ENCODE measurements at places on chromosomes 13 and 19.

GRCh38 chr13:77349365-77349764 lies 22.5 kb upstream of the MYCBP2 start:
- DNase-seq: no peak

DNA sequence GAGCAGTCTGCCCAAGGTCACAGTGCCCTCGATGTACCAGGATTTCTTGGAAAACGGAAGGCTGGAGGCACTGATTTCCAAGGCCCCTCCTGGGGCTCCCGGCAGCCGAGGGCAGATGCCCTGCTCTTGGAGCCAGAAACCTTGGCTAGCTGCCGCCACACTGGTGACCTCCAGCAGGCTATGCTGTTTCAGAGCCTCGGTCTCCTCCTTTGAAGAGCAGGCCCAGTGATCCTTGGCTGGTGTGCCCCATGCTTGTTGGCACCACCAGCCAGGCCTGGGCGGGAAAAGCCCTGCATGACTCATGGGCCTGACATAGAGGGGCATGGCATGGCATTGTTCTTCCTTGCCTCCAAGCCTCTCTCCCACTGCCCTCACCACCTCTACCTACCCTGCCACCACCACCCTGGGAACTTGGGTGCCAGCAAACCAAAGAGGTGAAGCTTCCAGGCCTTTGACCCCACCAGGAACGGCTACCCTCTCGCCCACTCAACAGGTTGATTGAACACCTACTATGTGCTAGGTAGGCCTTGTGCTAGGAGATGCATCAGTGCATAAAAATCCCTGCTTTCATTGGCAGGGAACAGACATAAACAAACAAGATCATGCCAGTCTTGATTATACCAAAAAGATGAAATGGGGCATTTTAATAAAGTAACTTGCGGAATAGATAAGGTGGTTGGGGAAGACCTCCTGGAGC lies 1.6 kb upstream of the CLEC11A start:
- DNase-seq: no peak

DNA sequence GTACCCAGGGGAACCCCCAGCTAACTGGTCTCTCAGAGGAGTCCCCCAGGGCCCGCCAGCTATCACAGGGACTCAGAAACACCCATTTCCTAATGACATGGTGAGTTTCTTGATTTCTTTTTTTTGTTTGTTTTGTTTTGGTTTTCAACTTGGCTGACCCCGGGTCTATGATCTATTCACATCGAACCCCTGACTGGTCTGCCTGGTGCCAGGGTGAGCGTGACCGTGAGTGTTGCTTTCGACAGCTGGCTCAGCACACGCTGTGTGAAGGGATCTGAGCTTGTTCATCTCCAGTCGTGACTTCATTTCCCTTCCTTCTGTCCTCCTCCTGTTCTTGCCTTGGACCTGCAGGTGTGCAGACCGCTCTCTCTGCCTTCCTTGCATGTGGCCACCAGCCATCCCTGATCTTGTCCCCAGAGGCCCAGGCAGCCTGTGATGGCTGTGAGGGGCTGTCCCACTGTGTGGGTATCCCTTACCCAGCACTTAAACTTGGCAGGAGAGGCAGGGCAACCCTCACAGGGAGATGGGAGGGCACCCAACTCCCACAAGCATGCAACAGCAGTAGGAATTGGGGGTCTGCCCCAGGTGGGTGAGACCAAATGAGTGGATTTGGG lies 26.2 kb downstream of the TMEM161A start:
- DNase-seq: no peak

- DNase-seq: no peak
These were observed 279.7 kb downstream of the FGF14 start for GRCh38 chr13:102122147-102122546.

DNA sequence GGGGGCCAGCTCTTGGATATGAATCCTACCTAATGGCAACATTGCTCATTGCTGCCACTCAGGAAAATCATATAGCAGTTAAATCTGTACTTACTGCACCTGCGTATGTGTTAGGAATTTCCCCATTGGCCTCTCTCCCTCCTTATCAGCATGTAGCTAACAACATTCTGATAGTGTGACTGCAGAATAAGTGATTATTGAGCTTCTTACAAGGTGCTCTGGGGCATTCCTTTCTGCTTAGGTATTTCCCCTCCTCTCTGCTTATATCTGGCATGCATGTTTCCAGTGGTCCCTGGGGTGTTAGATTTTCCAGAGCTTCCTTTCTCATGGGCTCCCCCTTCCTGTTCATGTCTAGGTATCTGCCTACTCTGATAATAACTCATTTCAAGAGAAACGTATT lies 414.1 kb upstream of the SLITRK1 start:
- DNase-seq: no peak

DNA sequence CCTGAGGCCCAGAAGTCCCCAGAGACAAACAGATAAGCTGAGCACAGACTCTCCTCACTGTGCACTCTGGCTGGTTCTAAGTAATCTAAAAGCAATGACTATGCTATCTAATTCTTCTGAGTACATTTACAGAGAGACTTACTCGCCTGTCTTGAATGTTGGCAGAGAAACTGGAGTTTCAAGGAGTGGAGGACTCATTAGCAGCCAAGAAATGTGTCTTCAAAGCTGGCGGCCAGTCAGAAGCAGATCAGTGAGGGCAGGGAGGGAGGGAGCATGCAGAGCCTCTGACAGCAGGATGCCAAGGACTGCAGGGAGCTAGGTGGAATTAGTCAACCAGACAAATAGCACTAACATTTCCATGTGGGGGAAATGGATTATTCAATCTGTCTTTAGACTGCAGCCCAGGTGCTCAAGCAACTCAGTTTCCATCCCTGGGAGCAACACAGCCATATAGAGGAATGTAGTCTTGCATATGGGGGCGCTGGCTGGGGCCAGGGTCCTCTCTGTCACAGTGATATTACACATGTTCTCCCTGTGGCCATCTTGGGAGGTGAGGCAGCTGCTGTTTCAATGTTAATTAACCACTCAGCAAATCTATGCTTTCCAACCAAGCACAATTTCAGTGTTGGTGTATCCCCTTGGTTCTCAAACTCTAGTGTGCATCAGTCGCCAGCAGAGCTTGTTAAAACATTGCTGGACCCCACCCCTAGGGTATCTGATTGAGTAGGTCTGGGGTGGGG lies 97.9 kb downstream of the CCNA1 start:
- DNase-seq: no peak

- DNase-seq: no peak
These were observed 5.5 kb upstream of the FSTL3 start for GRCh38 chr19:670609-671075.

DNA sequence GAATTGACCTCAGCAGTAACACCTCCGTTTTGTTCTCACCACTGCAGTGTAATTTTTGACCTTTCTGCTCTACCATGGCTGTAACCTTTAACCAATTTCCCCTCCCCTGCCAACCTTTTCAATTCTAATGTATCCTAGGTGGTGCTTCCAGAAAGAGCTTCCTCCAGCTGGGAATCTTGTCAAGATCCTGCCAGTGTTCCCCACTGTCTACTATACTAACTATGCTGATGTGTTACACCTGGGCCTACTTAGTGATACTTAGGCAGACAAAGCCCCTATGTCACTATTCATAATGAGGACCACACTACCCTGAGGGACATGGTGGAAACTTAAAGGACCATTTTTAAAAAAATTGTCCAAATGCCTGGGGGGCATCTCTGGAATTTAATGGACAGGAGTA lies 41.0 kb downstream of the MBNL2 start:
- DNase-seq: no peak

- no peak for DNase-seq
These were observed 1225.0 kb upstream of the MIR17HG start for GRCh38 chr13:90122531-90122930.

DNA sequence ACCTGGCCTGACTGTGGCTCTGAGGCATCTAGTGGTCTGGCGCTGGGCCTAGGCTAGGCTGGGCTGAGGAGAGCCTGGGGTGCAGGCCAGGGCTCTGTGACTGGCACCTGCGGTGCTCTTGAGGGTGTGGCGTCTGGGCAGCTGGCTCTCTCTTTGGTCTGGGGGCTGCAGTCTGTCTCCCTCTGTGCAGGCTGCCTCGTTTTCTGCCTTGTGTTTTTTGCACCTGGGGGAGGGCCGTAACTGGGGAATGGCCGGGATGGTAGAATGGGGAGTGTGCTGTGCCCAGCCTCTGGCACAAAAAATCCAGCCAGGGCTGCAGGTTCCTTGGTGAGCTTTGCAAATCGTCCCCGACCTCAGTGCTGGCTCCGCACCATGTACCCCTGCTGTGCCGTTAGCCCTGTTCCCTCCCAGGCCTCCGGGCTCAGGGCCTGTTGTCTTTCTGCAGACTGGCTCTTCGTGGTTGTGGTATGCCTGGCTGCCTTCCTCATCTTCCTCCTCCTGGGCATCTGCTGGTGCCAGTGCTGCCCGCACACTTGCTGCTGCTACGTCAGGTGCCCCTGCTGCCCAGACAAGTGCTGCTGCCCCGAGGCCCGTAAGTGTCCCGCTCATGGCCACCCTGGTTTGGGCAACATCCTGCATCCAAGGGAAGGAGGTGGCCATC lies 6.5 kb upstream of the USF2 start:
- DNase-seq: no peak

- no peak for DNase-seq
These were observed 86.0 kb downstream of the SERP2 start for GRCh38 chr13:44459674-44460073.

GRCh38 chr13:75647126-75647784 lies 11.1 kb downstream of the LMO7 start:
- peak; percentile 20 for DNase-seq

DNA sequence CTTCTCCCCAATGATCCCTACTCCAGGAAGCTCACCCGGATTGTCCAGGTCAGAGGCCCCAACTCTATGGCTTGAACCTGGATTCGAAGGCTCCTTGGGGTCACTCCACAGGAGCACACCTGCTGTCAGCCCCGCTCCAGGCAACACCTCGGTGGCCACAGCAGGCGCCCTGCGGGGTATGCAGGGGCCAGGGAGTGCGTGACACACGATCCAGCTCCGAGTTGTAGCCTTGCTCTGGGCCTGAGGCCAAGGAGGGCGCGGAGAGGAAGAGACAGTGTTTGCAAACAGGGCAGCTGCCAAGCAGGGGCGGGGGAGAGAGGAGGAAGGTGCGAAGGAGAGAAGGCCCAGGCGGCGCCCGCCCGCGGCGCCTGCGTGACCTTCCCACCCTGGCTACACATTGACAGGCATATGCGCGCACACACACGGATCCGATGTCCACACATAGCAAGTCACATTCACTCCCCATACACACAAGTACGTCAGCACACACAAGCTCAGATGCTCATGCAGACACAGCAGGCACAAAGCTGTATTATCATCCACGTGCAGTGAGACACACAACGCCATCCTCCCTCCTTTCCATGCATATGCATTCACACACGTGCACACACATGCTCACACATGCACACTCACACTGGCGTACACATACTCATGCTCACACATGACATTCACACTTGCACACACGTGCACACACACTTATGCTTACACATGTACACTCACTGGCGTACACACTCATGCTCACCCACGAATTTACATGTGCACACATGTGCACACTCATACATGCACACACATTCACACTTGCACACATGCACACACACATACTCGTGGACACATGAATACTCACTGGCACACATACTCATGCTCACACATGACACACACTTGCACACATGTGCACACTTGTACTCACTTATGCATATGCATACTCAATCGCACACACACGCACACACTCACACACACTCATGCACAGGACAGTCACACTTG lies 10.4 kb downstream of the SBK2 start:
- peak; percentile 32 for DNase-seq

DNA sequence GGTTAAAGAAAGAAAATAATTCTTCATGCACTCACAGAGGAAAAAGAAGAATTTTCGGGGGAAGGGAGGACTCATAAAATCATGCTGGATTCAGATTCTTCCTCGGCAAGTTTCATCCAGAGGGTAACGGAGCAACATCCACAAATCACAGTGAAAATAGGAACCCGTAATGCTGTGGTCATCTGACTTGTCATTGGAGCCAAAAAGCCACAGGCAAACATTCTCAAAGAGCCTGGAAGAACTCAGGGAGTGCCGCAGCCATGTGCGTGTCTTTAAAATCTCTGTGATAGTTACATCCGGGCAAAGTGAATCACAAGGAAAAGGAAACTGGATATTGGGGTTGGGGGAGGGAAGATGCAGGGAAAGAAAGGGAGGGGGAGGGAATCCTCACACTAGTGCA lies 33.0 kb upstream of the VSTM2B start:
- no peak for DNase-seq

- DNase-seq: peak; percentile 97
These were observed 6.1 kb downstream of the SACS start for GRCh38 chr13:23427342-23427843.

DNA sequence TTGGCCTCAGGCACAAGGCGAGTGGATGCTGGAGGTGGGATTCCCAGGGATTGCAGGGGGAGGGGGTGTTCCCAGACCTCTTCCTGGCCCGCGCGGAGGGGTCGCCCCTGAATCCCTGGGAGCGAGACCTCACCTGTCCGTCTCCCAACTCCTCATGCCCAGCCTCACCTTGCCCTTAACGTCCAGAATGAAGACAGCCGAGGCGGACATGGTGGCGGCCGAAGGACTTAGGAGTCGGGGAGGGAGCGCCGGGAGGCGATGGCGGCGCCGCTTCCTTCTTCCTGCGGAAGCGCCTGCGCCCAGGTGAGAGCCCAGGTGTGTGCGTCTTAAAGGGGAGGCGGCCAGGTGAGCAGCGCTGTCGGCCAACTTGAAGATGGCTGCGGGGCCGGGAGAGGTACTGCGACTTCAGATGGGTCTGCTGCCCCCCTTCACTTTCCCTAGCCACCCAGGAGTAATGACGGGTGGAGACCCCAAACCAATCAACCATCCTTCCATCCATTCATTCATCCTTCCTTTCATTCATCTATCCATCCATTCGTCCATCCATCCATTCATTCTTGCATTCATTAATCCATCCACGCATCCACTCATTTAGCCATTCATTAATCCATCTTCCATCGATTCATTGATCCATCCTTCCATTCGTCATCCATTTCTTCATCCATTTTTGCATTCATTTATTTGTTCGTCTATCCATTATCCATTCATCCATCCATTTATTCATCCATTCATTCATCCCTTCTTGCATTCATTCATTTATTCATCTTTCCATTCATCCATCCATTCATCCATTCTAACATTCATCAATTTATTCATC lies at the start of gene AP1M2:
TSS of gene AP1M2 (minus strand) at position 291 of the 817 bp plus-strand sequence. CDS start at position 210, 81 bp downstream.
- no peak for DNase-seq

DNA sequence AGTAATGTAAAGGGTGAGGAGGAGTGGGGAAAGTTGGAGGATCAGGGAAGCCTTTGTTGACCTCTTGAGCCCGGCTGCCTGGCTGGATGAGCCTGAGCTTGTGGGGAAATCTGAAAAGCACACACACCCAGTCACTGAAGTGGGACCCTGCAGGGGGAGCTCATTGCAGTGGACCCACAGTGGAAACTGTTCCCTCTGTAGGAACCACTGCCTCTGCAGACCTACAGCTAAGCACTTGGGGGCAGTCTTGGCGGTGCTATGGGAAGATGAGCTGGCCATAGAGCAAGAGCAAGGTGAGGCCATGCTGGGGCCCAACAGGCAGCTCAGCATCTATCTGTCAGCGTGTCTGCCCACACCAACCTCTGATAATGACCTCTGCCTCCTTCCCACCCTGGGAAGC lies 294.8 kb downstream of the TSHZ3 start:
- DNase-seq: peak; percentile 55

DNA sequence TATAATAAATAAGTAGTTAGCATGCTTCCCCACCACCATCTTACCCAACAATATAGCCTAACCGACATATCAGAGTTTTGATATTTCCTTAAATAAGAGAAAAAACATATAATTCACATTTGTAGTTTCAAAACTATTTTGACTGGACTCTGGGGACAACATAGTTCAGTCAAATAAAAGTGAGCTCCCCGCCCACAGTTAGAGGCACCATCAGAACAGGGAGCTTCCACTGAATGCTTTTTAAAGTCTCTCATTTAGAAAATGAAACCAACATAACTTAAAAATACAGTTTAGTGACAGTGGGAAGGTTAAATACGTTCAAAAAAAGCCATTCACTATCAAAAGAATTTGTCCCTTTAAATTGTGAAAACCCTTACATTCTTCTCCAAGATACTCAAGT lies 92.8 kb downstream of the EPSTI1 start:
- DNase-seq: no peak

All from RCC 7860 (cell line).